Bone marrow (tissue), 2 donors: ENCODE measurements at places on chromosomes 12 and 14.

DNA sequence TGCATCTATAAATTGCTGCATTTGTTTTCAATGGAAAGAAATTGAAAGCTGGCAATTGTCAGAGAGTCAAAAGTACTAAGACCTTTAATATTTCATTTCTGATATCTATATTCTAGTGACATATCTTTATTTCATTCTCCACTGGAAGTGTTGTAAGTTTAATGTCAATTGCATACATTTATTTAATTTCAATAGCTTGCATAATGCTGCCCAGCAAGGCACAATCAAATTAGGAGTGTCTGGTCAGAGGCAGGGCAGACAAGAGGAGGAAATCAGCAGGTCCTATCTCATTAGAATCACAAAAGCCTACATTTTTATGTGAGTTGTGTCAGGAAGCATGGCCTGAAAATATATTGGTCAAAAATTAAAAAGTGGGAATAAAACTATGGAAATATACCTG, 112.9 kb downstream of the TMEM132D start:
- DNase-seq = no peak

GRCh38 chr12:56590237-56590830, 39.8 kb downstream of the BAZ2A start:
- DNase-seq = peak; percentile 22

- peak; percentile 21 for DNase-seq
Observed at GRCh38 chr14:105389976-105390848, 8.1 kb upstream of the TEX22 start.

- no peak for DNase-seq
Observed at GRCh38 chr14:91112194-91112593, 1.7 kb upstream of the DGLUCY start.

- no peak for DNase-seq
Observed at GRCh38 chr12:3456809-3457208, 34.2 kb upstream of the PRMT8 start.

- no peak for DNase-seq
Observed at GRCh38 chr12:13959131-13959723, 22.2 kb downstream of the GRIN2B start.

GRCh38 chr14:81386290-81386745, 13.8 kb downstream of the STON2 start:
- DNase-seq = no peak

GRCh38 chr12:114318984-114319383, 87.0 kb downstream of the TBX5 start:
- no peak for DNase-seq

- no peak for DNase-seq
Observed at GRCh38 chr14:67221248-67221981, 19.8 kb upstream of the PALS1 start.

DNA sequence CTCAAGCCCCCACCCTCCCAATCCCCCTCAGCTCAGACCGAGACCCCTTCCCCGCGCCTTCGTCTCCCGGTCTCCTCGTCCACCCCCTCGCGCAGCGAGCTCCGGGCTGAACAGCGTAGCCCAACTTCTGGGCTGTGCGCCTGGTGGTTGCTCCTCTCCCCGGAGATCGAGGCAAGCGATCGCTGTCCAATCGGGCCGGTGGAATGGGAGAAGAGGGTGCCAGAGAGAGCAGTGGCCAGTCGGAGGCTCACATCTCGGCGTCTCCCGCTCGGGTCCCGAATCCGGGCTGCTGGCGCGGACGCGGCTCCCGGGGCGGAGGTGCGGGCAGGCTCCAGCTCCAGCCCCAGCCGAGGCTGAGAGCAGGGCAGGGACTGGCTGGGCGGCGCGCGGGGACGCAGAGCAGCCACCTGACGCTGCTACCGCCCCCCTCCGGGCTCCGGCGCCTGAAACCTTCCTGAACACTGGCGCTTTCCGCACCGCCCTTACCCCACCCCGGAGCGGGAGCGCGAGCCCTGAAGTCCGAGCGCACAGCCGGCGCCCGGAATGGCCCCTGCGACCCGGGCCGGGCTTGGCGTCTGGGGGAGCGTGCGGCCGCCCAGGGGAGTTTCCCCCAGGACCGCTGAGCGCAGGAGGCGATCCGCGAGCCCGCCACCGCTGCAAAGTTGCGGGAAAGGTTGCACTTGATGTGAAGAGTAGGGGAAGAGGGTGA, 508 bp upstream of the KCNH5 start:
- DNase-seq = no peak

DNA sequence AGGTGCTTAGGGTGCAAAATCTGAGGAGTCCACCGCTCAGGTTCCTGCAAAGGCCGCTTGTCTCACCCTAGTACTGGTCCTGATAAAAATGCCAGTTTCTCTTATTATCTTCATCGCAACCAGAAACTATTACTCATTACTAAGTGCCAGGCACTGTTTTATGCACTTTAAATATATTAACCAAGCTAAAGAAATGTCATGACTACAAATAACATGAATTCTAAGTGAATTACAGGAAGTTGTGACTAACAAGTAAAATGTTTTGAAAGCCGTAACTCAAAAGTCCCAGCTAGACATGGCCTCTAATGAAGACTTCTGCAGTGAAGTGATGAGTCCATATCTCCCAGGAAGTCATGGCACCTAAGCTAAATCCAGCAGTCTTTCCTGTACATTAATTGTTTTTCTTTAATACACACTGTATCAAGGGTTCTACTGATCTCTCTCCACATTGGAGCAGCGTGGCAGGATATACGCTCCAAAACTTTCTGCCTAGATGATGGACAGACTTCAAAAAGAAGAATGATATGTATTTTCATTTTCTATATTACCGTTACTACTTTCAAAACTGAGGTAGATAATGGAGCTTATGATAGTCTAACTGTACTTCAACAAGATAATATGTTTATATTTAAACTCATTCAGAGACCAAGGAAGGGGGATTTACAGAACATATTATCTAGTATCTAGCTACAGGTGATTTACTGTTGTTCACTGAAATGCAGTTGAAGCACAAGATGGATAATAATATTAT, 117.3 kb upstream of the ARID2 start:
- DNase-seq = no peak

- DNase-seq = no peak
Observed at GRCh38 chr14:42429401-42429800, 822.7 kb downstream of the LRFN5 start.

DNA sequence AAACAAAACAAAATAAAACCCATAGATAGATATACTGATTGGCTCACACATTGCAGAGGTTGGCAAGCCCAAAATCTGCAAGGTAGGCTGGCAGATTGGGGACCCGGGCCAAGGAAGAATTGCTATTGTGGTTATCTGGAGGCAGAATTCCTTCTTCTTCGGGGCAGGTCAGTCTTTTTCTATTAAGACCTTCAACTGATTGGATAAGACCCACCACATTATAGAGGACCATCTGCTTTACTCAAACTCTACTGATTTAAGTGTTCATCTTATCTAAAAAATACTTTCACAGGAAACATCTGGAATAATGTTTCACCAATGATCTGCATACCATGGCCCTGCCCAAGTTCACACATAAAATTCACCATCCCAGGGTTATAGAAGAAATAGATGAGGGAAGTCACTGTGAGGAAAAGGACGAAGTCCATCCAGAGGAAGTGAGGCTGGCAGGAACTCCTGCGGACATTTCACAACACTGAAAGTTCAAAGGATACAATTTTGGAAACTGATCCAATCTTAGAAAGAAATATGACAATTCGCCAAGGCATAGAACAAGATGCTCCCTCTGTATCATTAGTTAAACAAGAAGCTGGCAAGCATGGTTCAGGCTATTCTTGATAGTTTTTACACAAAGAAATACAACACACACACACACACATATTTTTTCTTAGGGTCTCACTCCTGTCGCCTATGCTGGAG, 127.6 kb upstream of the MED13L start:
- DNase-seq = no peak

DNA sequence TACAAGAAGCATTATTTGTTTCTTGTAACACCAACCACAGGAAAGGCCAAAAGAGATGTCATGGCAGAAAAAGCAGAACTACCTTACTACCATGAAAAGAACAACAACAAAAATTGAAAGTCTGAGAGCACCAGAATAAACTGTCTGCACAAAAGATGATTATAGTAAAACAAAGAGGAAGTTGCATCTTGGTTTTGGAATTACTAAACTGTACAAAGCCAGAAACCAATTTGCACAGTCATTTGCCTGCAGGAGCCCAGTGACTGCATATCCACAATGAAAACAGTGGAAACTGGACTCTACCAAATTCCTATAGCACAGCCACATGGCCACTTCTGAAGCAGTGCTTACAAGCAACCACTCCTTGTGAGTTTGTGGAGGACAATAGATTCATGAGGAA, 276.2 kb downstream of the SSPN start:
- DNase-seq = peak; percentile 96

GRCh38 chr12:6092784-6093722, 31.4 kb downstream of the VWF start:
- no peak for DNase-seq

DNA sequence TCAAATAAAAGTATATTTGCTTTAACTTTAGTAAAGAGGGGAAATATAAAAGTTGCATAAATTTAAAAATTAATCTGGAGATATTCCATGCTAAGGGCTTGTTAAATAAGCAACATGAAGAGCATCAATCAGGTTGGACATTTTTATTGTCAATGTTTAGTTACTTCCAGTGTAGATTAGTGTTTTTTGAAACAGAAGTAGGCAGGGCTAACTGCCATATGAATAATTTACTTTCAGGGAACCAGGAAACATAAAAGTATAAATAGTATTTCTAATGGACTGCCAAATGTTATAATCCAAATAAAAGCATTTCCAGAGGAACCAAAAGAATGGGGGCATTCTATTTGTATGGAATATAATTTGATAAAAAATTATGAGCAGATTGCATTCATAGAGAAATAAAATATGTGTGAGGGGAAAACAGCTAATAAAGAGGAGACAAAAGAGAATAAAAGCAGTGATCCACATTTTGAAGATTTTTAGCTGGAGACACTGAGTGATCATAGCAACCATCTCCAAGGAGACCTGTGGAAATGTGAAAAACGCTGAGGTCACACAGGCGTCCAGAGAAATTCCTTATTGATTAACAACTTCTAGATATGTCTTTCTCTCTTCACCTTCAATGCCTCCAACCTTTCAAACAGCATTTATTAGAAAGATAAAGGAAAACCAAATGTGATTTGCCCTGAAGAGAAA, 70.8 kb downstream of the SRGAP1 start:
- DNase-seq = no peak

- no peak for DNase-seq
Observed at GRCh38 chr12:52250048-52250990, 17.3 kb downstream of the KRT7 start.

- no peak for DNase-seq
Observed at GRCh38 chr14:95123891-95124579, 33.3 kb downstream of the DICER1 start.

DNA sequence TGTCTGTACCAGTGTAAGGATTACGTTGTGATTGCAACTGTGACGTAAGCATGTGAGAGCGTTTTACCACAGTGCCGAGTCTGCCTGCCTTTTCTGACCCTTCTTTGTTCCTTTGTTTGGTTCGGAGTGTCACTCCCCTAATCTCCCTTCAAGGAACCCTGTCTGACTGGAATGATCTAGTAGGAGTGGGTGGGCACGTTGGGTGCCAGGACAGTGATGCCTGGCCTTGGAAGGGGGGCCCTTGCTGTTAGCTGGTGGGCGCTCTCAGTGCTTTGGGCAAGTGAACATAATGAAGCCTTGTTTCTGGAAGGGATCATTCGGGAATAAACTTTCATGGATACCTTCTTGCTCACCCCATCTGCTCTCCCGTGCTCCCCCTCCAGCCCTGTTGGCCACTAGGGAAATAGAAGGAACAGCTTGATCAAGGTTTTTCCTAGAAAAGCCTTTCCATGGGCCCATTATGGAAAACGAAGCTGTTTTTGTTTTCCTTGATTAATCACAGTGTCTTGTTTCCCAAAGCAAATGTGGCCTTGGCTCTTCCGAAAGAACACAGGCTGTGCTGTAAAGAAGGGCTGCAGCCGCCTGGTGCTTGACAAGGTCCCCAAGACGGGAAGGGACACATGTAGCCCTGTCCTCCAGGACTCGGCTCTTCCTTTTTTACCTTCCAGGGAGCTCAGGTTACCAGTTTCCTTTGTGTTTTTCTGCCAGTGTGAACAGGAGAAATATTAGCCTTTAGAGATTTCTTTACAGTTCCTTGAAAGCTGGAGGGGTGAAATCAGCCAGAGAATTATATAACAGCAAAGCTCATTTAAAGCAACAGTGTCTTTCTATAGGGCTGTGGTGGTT, 215.5 kb downstream of the CRADD start:
- no peak for DNase-seq

DNA sequence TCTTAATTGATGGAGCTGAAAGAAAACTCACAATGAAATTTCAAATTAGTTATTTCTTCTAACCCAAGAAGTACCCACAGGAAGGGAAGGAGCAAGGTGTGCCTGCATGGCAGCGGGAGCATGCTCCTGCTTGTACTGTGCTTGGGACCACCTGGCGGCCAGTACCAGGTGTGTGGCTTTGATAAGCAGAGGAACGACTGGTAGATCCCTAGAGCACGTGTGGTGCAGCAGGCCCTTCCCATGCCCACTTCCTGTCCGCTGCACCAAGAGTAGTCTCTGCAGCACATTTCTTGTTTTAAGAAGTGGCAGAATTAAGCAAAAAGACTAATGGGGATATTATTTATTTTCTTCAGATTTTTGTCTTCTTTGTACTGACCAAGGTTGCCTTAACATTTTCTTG, 122.3 kb upstream of the ATF1 start:
- no peak for DNase-seq

DNA sequence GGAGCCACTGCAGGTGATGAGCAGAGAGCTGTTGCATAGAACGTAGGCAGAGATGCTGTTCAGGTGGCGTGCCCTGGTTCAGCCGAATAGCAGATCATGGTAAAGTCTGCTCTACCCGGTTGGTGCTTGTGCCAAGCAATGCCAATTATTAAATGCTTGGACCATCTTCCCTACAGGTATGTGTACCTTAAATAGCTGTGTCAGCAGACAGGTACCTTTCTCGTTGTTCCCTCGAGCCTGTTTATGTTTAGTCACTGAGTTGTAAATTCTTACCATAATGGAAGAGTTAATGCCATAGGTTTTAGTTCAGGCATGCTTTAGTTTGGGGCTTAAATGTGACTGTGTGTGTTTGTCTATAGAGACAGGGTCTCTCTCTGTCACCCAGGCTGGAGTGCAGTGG, 112.5 kb upstream of the CPM start:
- no peak for DNase-seq

DNA sequence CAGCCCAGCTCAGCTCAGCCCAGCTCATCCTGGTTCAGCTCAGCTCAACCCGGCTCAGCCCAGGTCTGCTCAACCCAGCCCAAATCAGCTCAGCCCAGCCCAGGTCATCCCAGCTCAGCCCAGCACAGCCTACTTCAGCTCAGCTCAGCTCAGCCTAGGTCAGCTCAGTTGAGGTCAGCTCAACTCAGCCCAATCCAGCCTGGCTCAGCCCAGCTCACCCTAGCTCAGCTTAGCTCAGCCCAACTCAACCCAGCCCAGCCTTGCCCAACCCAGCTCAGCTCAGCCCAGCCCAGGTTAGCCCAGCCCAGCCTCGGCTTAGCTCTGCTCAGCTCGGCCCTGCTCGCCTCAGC, 332.3 kb downstream of the TMEM121 start:
- no peak for DNase-seq

- DNase-seq = no peak
Observed at GRCh38 chr12:104736307-104736706, 221.8 kb downstream of the SLC41A2 start.

- DNase-seq = peak; percentile 68
Observed at GRCh38 chr14:91417983-91418386, 365 bp upstream of the CCDC88C start.
